ENCODE measurements at places on chromosomes 6 and 20.

GRCh38 chr6:130632277-130632676 lies 194.9 kb upstream of the SMLR1 start:
- DNase-seq: no peak

DNA sequence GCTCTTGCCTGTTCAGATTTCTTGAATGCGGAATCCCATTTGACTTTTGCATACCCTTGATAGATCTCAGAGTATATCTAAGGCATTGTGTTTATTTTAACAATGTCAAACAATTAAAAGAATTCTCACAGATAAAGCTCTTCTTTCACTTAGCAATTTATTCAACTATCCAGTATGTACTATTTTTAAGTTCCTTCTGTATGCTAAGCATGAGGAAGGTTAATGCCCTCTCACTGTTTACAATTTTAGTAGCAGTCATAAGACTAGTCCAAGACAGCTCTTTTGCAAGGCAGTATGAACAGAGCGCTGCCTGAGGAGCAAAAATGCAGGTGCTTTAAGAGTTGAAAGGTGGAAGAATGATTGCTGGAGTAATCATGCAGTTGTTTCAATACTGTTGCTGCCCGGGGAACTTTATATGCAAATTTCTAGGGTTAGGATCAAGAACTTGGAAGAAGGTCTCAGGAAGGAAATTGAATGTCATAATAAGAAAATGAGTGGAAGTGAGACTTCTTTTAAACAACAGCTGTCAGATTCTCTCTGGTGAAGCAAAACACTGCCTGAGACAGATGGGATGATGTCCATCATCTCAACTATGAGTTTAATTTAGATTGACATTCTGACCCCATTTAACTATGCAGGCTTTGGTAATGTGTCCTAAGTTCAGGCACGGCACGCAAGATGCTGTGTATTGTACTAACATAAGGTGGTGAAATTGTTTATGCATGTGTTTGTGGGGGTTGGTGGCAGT lies 1303.5 kb upstream of the CITED2 start:
- no peak for DNase-seq

- no peak for DNase-seq
These were observed 94.4 kb downstream of the MDGA1 start for GRCh38 chr6:37603284-37603683.

- no peak for DNase-seq
These were observed 90.5 kb downstream of the MAN1A1 start for GRCh38 chr6:119259027-119259426.

- no peak for DNase-seq
These were observed 68.8 kb downstream of the CDS2 start for GRCh38 chr20:5195655-5196054.

- DNase-seq: no peak
These were observed 38.1 kb upstream of the ZBTB24 start for GRCh38 chr6:109521080-109521479.

GRCh38 chr6:45436544-45437438 lies 59.1 kb upstream of the SUPT3H start:
- no peak for DNase-seq

DNA sequence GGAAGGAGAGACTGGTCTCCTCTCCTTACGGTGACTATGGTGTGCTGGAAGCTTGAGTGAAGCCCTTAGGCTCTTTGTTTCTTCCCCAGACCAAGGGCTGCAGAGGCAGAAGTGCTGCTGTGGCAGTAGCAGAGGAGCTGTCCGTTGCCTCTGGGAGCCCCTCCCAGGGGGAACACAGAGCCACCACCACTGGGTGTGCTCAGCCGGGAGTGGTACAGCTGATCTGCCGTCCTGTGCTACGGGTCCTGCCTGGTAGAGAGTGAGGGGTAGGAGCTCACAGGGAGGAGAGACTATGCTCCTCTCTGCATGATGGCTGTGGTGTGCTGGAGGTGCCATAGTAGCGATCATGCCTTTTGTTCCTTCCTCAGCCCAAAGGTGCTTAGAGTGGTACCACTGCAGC lies 318.7 kb downstream of the DOK5 start:
- no peak for DNase-seq
